ENCODE measurements at places on chromosomes 5 and 9.

DNA sequence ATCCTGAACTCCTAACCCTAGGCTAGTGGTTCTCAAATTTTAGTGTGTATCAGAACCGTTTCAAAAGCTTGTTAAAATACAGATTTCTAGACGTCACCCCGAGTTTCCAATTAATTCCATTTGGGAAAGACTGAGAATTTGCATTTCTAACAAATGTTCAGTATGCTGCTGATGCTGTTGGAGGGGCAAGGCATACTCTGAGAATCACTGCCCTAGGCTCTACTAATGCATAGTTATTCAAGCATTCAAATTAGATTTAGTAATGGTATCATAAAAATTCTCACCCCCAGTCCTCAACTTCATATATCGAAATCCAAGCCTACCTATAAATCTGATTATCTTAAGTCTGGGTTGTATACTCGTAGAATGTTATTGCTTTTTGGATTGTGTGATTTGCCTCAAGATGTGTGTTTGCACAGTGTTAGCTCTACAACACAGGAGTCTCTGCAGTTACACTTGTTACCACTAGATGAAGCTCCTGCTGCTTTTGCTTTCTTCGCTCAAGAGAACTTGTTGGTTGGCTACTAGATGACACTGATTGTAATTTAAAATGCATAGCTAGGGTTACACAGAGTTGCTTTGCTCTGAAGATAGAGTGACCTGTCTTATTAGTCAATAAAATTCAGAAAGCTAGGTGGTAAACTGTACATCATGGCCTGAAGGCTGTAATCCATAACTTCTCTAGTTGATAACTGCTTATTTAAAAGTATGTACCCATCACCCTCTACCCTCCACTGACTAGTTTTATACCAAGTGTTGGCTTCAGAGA, 7.5 kb upstream of the ERAP2 start:
- DNase-seq, result no peak

GRCh38 chr5:133026664-133027153, 360 bp upstream of the ZCCHC10 start:
- DNase-seq, result no peak

DNA sequence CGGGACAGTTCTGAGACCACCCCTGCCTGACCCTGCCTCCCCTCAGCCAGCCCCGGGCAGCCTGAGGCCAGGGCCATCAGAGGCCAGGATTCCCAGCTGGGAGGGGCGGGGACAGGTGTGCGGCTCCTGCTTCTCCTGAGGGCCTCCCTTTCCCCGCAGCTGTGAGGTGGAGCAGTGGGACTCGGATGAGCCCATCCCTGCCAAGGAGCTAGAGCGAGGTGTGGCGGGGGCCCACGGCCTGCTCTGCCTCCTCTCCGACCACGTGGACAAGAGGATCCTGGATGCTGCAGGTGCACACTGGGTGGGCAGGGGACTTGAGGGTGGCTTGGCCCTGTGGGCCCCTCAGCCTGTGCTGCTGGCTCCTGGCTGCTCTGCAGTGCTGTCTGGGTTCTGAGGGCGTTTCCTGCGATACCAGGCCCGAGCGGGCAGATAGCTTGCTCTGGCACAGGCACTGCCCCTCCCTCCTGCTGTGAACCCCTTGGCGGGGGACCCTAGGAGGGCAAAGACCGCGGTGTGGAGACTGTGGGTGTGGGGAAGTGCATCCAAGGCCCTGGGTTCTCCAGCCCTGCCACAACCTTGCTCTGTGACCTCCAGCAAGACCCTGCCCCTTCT, 2.3 kb downstream of the GRHPR start:
- DNase-seq, result no peak

GRCh38 chr5:156522651-156523529, 195.9 kb downstream of the SGCD start:
- no peak for DNase-seq

- no peak for DNase-seq
Observed at GRCh38 chr5:8057769-8058168, 188.8 kb downstream of the MTRR start.

GRCh38 chr5:4630031-4630430, 510.1 kb upstream of the ADAMTS16 start:
- DNase-seq, result no peak

- no peak for DNase-seq
Observed at GRCh38 chr9:114836769-114837168, 30.9 kb upstream of the TNFSF15 start.

Measured in amygdala (tissue), 56 donors.